Mammary epithelial cell (primary cell): ENCODE measurements at places on chromosomes 11 and 22. TPM values are rescaled to one million over a fixed set of nuclear protein-coding genes. Genes with fewer than 3 reads are reported as not detected.

C11orf42 gene
- total RNA-seq, result not detected

VWCE gene
- 0.50 TPM for total RNA-seq

TMEM86A gene
- 2.0 and 3.5 TPM in 2 replicates for total RNA-seq

OR10A2 gene
- not detected for total RNA-seq

POTEH gene
- total RNA-seq, result not detected

SCN3B gene
- total RNA-seq, result 0.31 and 0.94 TPM in 2 replicates
